ENCODE measurements at places on chromosomes 1 and 21. TPM values are rescaled to one million over a fixed set of nuclear protein-coding genes. Genes with fewer than 3 reads are reported as not detected.

CDCA8 gene
- 0.85 TPM for total RNA-seq

INKA2 gene
- 17.9 TPM for total RNA-seq

UMODL1 gene
- total RNA-seq: not detected

FAM151A gene
- total RNA-seq: not detected

C2CD4D gene
- total RNA-seq: 0.45 TPM

EDN2 gene
- not detected for total RNA-seq

ALX3 gene
- total RNA-seq: not detected

TACSTD2 gene
- total RNA-seq: 5.0 TPM

CLCA1 gene
- not detected for total RNA-seq

Data from sciatic nerve (tissue), 2 donors.